Activated CD4-positive, alpha-beta T cell treated with anti-CD3 and anti-CD28 coated beads for 4 hours (primary cell): ENCODE measurements at places on chromosomes 13 and 19.

DNA sequence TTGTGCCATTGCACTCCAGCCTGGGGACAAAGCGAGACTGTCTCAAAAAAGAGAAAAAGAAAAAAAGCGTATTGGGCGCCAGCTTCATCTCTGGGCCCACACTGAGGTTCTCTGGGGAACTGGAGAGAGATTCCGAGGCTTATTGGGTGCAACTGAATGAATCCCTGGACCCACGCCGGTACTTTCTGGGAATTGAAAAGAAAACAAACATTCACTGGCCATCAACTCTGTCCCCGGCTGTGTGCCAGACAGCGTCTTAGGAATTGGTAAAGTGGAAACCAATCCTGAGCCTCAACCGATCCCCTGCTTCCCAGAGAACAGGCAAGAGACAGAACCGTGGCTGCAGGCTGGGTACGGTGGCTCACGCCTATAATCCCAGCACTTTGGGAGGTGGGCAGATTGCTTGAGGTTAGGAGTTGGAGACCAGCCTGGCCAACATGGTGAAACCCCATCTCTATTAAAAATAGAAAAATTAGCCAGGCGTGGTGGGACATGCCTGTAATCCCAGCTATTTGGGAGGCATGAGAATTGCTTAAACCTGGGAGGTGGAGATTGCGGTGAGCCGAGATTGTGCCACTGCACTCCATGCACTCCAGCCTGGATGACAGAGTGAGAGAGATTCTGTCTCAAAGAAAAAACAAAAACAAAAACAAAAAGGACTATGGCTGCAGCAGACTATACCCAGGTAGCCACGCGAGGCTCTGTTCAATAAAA is 8.6 kb downstream of the ANO8 start:
- no peak for DNase-seq

- no peak for DNase-seq
Observed at GRCh38 chr19:7545300-7545699, 9.8 kb downstream of the PNPLA6 start.

DNA sequence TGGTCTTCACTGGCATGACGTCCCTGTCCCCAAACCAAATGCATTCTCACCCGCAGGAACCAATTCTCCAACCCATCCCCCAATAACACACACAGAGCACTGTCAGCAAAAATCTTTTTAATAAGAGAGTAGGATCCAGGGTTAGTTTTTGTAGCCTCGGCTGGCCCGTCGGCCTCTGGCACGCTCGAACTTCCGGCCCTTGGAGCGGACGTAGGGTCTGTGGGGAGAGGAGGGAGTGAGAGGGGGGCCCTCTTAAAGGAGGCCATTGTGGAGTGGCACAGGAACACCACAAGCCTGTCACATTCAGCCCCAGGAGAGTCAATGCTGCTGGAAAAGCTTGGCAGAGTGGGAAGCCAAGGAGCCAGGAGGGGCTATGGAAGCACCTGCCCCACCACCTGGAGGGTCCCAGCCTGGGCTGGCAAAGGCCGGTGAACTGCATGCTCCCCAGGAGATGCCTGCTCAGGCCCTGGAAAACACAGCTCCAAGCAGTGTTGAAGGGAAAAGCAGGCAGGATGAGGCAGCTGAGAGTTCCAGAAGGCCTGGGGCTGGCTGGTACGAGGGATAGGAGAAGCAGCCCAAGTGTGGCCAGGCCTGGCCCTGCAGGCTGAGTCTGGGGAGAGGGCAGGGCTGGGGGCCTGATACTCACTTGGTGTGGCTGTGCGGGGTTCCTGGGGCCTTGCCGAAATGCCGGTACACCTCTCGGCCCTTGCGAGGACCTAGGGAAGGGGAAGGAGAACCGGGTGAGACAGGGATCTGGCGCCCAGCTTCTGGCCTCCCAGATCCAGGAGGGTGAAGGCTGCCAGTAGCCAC is 560 bp upstream of the FAM83E start:
- no peak for DNase-seq

- no peak for DNase-seq
Observed at GRCh38 chr13:80524447-80525215, 183.7 kb upstream of the SPRY2 start.

DNA sequence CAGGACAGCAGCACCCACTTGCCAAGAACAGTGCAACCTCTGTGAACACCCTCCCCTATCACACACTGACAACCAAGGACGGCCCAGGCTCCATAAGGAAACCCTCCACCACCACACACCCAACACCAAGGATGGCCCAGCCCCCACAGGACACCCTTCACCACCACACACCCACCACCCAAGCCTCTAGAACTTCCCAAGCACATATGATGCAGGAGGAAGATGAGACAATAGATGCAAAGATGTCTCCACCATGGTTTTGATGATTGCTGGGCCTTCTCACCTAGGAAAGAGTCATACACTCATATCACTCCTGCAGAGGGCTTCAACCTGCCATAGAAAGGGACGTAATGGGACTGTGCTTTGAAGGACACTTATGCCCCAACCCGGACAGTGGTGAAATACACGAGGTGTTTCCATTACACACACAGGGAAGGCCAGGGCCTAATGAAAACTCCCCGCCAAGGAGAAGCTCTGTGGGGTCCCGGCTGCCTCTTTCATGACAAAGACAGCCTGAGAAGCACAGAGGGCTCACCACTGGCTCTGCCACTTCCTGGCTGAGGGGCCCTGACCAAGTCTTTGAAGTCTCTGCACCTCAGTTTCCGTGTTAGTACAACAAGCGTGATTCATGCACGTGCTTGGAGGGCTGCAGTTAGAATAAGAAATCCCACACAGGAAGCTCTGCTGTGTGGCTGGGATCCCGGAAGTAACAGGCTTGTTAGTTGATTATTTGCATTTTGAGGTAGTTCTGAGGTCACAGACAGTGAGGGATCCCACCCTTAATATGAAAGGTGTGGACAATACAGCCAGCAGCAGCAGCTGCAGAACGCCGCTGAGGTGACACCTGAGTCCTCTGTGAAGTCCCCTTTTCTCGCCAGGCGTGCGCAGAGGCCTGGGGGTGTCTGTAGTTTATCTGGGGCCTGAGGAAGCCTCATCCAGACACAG is 61.9 kb upstream of the ATP12A start:
- DNase-seq = peak; percentile 26

DNA sequence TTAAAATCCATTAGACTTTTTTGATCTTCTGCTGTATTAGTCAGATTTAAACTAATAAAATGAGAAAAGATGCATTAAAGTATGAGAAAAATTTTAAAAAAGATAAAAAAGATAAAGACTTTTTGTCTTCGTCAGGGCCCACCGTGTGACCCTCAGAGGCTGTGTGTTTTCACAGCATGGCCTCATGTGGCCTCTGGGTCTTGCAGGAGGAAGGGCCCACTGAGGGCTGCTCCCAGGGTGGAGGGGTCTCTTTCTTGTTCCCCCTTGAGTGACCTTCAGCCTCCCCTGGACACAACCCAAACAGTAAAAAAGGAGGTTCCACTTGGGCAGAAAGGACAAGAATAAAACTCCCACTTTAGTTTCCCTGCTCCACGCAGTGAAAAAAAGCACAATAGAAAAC is 57.1 kb upstream of the RANBP3 start:
- no peak for DNase-seq

- no peak for DNase-seq
Observed at GRCh38 chr19:50418176-50419021, at the start of gene SPIB. Gene SPIB, plus strand, starts transcription at chr19:50418938. Its CDS starts 25 bp downstream, at chr19:50418963.

- no peak for DNase-seq
Observed at GRCh38 chr13:50521006-50521830, 322.3 kb downstream of the DLEU7 start.

- DNase-seq = no peak
Observed at GRCh38 chr19:49423985-49424303, 703 bp upstream of the PTH2 start.

GRCh38 chr13:77833331-77833863 is 85.2 kb downstream of the EDNRB start:
- DNase-seq = no peak

DNA sequence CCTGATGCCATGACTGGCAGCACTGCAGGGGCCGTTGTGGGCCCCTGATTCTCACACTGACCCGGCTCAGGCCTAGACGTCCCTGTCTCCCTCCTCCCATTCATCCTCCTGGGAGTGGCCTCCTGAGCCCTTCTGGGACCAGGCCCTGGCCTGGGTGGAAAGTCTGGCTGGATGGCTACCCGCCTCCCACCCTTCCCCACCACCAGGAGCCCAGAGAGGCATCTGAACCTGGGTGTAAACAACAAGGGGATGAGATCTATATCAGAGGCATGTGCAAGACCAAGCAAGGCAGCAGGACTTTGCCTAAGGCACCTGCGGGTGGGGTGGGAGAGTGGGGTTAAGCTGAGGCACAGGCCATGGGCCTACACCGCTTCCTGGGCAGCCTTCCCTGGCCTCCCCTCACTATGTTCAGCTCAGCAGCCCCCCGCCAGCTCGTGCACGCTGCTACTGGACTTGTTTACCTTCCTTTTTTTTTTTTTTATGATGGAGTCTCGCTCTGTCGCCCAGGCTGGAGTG is 22.0 kb upstream of the ASPDH start:
- DNase-seq = no peak

DNA sequence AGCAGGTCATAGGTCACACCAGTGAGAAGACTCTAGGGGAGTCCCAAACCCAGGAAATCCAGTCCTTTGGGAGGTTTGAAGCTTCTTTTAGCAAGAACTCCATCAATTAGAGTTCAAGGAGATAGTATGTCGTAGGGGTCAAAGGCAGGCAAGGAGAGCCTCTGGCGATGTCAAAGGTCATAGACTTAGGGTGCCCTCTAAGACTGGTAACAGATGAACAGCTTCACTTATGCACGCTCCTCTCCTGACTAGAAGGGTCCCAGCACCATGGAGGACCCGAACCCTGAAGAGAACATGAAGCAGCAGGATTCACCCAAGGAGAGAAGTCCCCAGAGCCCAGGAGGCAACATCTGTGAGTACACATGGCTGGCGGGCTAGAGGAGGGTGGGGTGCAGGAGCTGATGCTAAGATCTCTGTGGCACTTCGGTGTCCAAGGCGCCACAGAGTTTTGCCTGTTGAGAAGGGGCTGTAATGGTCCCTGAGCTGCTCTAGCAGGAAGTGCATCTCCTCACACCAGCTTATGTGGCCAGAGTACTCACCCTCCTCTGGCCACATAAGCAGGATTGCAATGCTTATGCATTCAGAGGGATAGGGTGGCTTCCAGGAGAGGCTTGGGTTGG is 557 bp downstream of the ZNF576 start:
- DNase-seq = no peak

GRCh38 chr13:113186061-113186900 is 22.2 kb downstream of the PCID2 start:
- DNase-seq = peak; percentile 25

DNA sequence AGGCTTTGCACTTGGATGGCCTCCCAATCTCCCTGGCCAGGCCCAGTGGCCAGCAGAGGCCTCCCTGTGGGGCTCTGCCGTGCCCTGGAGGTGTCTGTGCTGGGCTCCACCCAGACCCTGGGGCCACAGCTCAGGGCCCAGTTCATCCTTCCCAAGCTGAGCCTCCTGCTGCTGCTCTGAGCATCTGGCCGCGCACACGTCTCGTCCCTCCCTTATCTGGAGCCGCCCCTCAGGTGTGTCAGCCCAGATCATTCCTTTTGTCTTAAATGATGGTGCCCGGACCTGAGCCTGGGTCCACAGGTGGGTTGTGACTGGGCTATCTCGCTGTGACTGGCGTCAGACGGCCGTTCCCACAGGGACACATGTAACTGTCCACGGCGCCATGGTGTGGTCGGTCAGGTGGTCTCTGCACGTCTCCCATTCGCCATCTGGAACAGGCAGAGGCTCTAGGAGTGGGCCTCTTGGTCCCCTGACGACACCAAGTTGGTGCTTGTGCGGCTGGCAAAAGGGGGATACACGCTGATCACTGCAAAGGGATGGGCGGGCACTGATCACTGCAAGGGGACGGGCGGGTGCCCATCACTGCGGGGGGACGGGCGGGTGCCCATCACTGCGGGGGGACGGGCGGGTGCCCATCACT is 14.3 kb upstream of the ZNF554 start:
- DNase-seq = no peak
